Activated CD4-positive, alpha-beta T cell treated with anti-CD3 and anti-CD28 coated beads for 48 hours (primary cell): ENCODE measurements at places on chromosomes 5 and 9.

GRCh38 chr9:5644501-5644900 is 15.6 kb downstream of the RIC1 start:
- DNase-seq, result no peak

DNA sequence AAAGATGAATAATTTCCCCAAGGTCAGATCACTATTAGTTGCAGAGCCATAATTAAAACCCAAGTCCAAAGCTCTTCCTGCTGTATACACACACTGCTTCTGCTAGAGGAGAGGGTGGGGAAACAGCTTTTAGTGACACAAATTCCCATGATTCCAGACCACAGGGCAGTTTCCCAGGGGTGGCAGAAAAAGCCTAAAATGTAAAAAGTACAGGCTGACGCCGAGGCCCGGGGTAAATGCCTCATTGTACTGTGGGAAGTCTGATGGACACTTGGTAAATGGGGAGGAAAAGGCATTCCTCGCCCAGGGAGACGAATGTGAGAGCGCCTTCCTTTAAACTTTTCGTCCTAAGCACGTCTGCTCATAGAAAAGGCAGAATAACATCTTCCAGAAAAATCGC is 65.7 kb downstream of the DENND1A start:
- no peak for DNase-seq

DNA sequence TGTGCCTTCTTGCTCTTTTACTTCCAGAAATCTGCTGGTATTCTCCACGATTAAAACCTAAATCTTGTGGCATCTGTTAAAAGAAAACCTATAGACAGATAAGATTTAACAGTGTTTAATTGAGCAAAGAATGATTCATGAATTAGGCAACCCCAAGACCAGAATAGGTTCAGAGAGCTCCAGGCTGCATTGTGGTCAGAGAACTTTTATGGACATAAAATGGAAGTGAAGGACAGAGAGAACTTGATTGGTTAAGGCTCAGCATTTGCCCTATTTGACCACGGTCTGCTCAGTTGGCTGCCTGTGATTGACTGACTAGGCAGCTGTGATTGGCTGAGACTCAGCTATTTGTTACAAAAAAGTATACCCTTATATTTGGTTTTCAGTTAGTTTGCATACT is 10.4 kb upstream of the SLC36A2 start:
- DNase-seq, result no peak

- no peak for DNase-seq
Observed at GRCh38 chr5:17081142-17081541, 136.3 kb upstream of the BASP1 start.

DNA sequence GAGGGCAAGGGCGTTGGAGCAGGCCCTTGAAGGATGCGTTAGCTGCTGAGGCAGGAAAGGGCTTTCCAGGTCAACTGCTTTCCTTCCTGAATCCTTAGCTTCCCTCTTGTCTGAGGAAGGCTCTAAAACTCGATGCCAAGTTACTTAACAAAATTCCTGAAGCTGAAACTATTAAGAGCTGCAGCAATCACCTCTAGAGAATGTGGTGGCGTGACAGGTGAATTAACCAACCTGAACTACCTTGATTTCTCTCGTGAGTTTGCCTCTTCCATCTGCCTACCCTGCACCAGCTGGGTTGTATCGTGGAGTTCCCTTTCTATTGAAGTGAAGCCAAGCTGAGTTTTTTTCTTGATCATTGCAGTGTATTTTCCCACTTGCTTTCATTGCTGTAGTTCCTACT is 96.1 kb downstream of the PDE8B start:
- no peak for DNase-seq

- DNase-seq, result no peak
Observed at GRCh38 chr5:131081374-131081773, 83.7 kb downstream of the HINT1 start.

GRCh38 chr5:32587067-32587551 is 1.8 kb downstream of the SUB1 start:
- no peak for DNase-seq

- no peak for DNase-seq
Observed at GRCh38 chr5:26482076-26482809, 556.1 kb downstream of the CDH9 start.

DNA sequence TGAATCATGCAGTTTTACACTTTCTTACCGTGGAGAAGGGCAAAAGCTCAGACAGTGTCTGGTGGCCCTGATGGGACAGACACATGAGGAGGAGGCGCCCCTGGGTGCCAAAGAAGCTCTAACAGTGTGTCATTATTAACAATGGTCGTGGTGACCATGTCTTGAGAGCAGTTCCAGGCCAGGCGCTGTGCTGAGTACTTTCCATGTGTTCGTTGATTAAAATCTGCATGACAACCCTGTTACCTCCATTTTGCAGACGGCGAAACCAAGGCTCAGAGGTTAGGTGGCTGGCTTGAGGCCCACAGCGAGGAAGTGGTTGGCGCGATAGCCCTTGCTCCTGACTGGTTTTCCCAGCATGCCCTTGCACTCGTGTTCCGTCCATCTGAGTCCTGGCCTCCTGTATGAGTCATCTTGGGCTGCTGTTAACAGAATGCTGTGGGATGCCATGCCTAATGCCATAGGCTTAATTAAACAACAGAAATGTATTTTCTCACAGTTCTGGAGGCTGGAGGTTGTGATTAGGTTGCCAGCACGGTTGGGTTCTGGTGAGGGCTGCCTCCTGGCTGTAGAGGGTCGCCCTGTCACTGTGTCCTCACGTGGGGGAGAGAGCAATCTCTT is 92.0 kb downstream of the AMBP start:
- no peak for DNase-seq

DNA sequence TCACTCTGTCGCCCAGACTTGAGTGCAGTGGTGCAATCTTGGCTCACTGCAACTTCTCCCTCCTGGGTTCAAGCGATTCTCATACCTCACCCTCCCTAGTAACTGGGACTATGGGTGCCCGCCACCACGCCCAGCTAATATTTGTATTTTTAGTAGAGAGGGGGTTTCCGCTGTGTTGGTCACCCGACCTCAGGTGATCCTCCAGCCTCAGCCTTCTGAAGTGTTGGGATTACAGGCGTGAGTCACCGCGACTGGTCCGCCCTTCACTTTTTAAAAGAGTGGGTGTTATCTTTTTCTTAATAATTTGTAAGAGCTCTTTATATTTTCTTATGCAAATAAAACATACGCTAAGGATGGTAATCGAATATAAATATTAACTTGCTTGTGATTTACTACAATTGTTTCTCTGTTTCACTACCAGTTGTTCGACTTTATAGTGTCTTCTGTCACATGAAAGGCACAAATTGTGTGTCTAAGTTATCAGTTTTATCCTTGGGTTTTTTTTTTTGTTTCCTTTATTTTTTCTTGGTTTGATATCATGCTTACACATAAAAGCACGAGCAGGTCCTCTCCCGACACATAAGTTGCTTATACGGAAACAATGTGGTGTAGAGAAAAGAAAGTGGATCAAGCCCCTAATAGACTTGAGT is 1.9 kb upstream of the GPBP1 start:
- peak; percentile 53 for DNase-seq

- DNase-seq, result no peak
Observed at GRCh38 chr5:173796721-173797495, 91.2 kb upstream of the CPEB4 start.

- no peak for DNase-seq
Observed at GRCh38 chr9:37107701-37108100, 12.7 kb upstream of the ZCCHC7 start.

DNA sequence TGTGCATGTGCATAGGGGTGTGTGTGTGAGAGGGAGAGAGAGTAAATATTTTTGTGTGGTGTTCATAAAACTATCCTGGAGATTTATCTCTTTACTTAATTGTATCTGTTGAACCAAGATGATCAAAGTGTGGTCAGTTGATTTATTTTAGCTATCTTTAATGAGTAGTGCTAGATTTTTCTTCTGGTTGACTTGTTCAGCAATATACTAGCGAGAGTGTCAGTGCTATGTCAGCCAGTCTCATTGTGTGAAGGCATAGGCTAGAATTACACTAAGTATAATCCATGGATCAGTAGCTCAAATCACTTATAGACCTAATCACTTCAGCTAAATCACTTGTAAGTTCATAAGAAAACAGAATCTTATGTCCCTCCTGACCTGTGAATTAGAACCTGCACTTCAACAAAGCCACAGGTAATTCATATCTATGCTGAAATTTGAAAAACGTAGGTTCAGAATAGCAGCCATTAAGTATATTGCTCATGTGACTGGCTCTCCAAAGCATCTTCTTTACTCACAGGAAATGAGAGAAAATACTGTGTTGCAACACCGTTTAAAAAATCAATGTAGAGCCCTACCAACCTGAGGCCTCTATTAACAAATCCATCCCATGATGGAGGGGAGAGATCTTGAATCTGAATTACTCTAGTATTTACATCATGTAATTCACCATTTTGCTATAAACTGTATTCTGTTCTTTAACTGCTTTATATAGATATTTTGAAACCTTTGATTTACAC is 203.1 kb upstream of the ACTBL2 start:
- DNase-seq, result no peak

GRCh38 chr5:4553130-4553529 is 587.0 kb upstream of the ADAMTS16 start:
- no peak for DNase-seq

GRCh38 chr9:89791754-89792153 is 186.9 kb downstream of the GADD45G start:
- no peak for DNase-seq

DNA sequence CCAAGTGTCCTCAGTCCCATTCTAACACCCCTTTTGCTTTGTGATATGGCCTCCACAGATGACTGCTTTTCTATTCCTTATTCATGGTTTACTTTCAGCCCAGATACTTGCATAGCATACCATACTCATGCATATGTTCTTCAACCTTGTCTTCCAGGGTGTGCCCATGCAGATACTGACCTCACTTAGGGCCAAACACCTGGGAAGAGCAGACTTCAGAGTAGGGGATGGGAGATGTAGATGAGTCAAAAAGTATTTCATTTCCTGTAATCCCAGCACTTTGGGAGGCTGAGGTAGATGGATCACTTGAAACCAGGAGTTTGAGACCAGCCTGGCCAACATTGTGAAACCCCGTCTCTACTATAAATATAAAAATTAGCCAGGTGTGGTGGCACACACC is 58.3 kb downstream of the NRG2 start:
- no peak for DNase-seq

- DNase-seq, result no peak
Observed at GRCh38 chr5:2303431-2304100, 420.8 kb upstream of the IRX4 start.

DNA sequence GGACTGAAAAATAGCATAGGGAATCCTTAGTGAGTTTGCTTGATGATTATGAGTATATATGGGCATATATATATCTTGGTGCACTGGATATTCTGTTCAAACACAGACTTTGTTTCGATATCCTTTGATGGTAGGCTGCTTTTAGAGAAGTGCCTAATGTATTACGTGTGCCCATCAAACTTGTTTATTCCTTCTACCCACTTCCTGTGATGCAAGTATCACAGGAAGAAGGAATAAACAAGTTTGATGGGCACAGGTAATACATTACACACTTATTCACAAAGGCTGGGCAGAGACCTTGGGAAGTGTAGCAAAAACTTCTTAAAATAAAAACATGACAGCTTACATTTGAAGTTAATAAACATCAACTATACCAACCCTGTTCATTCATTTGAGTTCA is 364.2 kb downstream of the CHSY3 start:
- no peak for DNase-seq

- no peak for DNase-seq
Observed at GRCh38 chr9:113638897-113639296, 175.4 kb downstream of the RGS3 start.

DNA sequence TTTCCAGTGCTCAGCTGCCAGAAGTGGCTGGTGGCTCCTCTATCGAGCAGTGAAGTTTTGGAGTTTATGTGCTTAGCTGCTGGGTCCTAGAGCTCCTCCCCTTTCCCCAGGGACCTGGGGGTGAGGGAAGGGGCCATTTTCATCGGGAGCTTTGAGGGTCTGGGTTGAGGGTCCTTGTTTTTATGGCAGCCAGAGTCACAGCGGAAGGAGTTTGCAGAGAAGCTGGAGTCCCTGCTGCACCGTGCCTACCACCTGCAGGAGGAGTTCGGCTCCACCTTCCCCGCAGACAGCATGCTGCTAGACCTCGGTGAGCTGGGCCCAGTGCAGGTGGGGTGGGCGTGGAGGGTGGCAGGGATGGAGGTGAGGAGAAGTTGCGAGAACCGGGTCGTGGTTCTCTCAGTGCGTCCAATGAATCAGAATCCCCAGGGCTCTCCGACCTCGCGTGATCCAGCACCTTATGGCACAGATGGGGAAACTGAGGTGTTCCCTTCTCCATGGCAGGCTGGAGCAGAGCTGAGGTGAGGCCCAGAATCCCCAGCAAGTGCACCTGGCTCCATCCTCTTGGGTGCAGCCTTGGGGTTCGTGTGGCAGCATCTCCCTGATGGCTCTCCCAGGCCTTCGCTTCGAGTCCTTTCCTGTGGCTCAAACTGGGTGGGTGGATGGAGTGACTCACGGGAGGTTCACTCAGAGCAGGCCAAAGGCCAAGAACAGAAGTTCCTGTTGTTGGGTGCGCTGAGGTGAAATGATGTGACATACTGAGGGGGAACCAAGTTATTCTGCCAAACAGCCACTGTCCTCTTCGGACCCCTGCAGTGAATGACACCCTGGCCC is 21.7 kb upstream of the DOLPP1 start:
- DNase-seq, result no peak

DNA sequence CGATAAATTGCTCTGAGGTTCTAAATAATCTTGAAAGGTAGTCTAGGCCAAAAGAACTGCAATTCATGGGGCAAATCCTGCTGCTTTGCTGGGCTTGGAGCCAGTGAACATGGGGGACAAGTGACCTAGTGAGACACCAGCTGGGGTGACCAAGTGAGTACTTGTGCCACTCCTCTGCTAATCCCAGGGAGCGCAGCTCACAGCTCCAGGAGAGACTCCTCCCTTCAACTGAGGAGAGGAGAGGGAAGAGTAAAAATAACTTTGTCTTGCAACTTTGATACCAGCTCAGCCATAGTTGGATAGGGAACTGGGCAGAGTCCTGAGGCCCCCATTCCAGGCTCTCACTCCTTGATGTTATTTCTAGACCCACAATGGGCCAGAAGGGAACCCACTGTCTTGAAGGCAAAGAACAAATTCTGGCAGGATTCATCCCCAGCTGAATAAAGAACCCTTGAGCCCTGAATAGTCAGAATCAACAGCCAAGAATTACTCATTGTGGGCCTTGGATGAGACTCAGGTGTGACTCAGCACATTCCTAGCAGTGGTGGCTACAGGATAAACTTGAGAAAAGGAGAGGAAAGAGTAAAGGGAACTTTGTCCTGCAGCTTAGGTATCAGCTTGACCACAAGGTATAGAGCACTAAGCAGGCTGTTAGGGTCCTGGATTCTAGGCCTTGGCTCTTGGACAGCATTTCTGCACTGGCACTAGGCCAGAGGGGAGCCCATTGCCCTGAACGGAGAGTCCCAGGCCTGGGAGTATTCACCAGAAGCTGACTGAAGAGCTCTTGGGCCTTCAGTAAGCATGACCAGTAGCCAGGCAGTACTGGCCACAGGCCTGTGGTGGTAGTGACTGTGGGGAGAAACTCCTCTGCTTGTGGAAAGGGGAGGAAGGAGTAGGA is 288.3 kb upstream of the CDH18 start:
- DNase-seq, result no peak

DNA sequence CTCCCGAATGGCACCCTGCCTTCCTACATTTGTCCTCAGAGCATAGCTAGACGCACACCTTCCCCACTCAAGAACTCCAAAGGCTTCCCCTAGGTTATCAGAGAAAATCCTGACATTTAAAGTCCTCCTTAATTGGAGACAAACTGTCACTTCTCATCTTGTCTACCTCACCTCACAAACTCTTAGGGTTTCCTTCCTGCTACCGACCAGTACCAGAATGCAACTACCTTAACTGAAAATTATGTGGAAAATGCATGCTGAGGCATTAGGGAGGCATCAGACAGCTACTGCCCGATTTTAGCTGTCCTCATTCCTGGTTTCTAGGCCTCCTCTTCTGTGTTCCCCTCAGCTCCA is 17.9 kb upstream of the TNIP1 start:
- no peak for DNase-seq
